Activated CD8-positive, alpha-beta memory T cell treated with anti-CD3 and anti-CD28 coated beads, Interleukin-2, amount 50 U/mL, for 48 hours (primary cell): ENCODE measurements at places on chromosomes 6 and 20.
A peak's percentile ranks its signal among the peaks of the same experiment; 100 is the strongest.

- DNase-seq = no peak
Observed at GRCh38 chr6:3484946-3485345, 28.1 kb upstream of the SLC22A23 start.

DNA sequence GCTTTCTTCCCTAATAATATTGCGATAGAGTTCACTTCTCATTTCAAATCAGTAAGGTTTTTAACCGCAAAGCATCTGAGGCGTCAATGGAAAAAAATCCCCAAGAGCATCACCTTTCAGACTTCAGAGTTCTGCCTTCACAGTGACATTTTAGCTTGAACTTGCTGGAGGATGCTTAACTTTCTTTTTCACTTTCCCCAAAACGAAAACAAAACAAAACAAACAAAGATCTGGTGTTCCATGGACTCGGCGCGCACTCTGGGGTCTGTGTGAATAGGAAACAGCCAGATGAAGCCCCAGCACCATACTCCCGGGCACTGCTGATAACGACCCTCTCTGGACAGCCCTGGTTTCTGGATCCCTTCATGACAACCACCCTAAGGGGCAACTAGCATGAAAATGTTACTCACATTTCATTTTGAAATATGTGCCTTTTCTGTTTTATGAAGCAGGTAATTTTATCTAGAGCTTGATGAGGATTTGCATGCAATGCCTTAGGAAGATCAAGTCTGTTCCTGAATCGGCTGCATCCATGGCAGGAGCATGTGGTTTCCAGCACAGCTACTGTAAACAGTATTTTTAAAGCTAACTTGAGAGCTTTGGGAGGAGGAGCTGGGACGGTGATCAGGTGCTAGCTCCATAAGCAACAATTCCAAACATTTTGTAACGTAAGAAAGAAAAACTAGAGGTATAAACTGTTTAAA is 44.5 kb downstream of the RAMACL start:
- peak; percentile 43 for DNase-seq

DNA sequence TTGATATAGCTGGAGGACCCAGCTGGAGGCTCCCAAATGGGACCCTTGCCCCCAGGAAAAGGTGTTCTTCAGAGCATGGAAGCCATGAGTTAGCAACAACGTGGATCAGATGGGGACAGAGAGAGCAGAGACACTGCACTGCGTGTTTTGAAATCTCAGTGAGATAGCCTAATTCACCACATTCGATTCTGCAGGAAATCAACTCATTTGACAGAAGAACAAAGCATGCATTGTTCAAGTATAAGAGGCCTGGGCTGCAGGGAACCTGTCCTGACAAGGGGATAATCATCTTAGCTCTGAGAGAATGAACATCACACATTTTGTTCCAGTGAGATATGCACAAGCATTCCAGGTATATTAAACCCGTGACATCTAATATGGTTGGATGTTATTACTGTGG is 450.2 kb downstream of the CDH26 start:
- DNase-seq = no peak

DNA sequence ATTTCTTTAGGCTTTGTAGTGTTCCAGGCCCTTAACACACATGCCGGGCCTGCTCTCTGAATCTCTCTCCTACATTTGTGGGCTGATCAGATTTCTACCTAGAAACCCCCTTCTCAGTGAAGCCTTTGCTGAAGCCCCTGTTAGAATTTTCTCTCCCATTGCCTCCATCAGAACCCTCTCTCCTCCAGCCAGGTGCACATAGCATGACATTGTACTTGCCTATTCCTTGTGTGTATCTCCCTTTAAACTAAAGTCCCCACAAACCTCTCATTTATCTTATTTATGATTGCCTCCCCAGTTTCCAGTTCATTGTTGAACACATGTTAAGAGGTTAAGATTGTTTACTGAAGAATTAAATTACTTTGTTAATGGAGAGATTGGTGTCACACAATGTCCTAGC is 325.5 kb upstream of the CITED2 start:
- no peak for DNase-seq

- no peak for DNase-seq
Observed at GRCh38 chr20:51513545-51513944, 29.0 kb downstream of the NFATC2 start.

DNA sequence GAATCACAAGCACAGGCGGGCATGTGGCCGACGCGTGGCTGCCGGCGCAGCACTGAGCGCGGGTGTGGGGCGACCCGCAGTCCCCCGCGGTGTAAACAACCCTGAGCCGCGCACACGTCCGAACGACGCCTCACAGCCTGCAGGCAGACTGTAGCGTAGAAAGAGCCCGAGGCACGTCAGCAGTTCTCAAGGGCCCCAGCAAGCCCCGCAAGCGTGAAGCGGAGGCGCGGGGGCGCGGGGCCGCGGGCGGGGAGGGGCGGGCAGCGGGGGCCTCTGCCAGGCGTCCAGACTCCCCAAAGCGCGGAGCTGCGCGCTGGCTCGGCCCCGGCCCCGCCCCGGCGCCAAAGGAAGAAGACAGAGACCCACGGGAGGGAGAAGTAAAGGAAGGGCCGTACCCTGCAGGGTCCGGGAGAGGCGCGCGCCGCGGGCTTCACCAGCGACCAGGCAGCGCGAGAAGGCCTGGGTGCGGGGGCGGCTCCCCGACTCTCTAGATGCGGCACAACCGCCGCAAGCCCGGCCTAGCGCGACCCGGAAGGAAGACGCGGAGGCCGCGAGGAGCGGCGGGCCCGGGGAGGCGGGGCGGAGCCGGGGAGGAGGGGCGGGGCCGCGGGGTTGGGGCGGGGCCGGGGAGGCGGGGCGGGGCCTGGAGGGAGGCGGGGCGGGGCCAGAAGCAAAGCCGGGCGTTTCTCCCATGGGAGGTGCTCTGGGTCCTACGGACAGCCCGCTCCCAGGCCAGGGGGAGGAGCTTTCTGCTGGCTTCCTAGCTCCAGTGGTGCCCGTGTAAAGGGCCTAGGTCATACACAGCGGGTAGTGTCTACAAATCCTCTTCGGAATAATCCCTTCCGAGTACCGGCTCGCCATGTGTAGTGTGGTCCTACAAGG is at the start of gene FBXL4:
TSS of gene FBXL4 (minus strand) at position 536 of the 882 bp plus-strand sequence. CDS start 20,958 bp downstream, outside the sequence.
- DNase-seq = peak; percentile 90

- DNase-seq = peak; percentile 76
Observed at GRCh38 chr20:57399587-57400155, 8.5 kb downstream of the RBM38 start.

DNA sequence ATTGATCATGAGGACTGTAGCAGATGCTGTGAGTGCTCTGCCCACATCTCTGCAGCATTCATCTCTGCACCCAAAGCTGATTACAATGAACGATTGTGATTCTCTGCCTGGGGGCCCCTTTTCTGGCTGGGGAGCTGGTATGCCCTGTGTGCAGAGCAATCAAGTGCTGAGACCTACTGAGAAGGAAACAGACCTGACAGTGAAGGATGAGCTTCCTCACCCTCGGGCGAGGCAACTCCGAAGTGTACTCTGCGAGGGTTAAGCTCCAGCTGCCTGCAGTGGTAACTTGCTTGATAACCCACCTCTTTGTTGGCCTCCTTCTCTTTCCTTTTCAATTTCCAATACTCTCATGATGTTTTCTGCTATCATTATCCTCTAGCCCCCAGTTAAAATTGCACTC is 289.7 kb upstream of the RNF24 start:
- DNase-seq = no peak

GRCh38 chr6:168576388-168576787 is 135.4 kb downstream of the SMOC2 start:
- DNase-seq = no peak

DNA sequence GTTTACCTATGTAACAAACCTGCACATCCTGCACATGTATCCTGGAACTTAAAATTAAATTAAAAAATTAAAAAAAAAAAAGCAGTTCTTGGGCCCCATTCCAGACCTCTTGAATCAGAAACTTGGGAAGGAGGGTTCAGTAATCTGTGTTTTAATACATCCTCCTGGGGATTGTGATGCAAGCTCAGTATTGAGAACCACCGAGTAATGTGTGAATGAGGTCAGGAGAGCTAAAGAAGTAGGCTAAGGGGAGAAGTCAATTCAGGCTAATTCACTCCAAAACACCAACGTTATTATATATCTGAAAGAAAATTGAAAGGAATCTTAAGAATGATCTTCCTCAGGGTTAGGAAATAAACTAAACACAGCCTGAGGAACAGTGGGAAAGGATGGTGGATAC is 120.4 kb downstream of the RNF144B start:
- no peak for DNase-seq

DNA sequence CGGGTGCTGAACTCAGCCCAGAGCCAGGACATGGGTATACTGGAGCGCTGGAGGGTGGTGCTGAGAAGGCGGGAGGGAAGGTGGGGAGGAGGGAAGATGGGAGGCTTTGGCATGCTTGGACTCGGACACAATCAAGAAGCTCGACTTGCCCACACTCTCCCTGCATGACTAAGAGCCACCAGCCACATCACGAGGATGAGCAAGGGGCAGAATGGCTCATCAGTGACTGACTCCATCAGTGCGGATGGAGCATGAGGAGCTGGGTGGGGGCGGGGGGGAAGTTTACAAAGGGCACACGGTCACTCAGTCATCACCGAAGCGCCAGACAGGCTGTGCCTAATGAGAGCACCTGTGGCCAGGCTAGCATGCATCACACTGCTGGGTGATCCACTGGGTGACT is 222.8 kb downstream of the KIF16B start:
- no peak for DNase-seq

DNA sequence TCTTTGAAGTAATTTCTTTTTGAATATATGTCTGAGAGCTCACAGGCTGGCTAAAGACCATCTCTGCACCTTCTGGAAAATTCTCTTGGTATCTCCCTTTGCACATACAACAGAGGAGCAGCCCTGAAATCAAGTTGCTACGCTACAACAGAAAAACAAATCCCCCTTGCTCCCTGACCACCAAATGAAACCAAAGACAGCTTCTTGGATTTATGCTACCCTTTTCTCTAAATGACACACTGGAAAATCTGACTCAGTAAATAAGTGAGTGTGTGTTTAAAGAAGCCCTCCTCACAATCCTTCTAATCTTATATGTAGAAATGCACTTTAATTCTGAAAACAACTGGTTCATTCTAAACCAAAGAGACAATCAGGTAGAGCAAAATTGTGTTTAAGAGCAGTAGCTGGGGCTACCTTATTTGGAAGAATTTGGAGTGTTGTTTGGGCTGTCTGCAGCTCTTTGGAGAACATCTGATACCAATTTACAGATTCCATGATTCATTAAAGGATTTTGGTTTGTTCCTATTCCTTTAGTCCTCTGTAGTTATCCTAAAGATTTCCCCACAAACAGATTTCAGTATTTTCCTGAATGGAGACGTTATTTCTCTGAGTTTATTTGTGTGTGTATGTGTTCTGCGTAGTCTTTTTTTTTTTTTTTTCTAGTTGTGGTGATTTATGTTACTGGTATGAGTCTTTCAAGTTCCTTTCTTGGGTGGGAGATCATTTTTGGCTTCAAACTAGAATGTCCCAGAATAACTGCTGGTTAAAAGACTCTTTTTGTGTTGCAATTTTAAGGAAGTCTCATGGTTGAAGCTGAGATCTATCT is 36.4 kb upstream of the UTRN start:
- no peak for DNase-seq

- DNase-seq = peak; percentile 20
Observed at GRCh38 chr6:166765234-166765541, 138.1 kb upstream of the RPS6KA2 start.

GRCh38 chr20:63164484-63165355 is 51.2 kb downstream of the YTHDF1 start:
- DNase-seq = no peak

GRCh38 chr6:52598123-52598823 is 21.4 kb upstream of the TRAM2 start:
- peak; percentile 62 for DNase-seq

DNA sequence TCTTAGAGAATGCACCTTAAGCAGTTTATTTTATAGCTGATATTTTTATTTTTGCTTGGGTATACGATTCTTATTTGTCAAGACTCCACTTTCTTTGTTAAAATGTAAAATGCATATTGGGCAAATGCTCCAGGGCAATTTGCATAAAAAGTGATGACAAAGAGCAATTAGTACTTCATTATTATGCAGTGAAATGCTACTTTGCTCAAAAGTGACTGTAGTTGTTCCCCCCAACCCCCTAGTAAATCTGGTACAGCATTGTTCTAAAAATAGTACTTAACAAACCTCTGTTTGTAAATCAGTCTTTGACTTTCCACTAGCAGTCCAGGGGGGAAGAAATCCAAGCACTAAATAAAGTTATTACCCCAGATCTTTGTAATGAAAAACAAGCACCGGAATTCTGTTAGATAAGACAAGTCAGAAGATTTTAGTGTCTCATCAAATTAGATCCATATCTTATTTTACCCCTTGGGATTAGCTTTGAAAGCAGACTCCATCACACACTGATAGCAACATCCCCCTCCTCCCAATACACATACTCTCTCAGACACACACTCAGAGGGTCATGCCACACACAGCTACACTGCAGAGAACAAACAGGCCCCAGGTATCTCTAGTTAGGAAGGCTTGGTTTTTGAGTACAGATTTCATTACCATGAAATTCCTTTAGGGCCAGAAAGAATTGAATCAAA is 32.9 kb upstream of the BACH2 start:
- DNase-seq = no peak

DNA sequence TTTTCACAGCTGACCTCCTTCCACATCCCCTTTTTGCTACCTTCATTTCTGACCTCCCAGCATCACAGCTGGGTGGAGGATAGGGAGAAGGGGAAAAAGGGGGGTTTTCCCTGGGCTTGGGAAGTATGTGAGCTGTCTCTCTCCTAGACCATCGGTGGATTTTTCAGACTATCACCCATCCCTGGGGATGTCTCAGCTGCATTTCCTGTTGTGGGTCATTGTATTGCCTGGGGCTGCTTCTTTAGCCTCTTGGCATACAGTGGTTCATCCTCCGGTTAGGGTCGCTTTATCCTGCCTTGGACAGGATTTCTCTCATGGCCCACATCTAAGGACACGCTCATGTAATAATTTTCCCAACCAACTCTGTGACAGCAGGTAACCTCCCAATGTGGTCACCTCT is 142.5 kb upstream of the ARG1 start:
- no peak for DNase-seq

DNA sequence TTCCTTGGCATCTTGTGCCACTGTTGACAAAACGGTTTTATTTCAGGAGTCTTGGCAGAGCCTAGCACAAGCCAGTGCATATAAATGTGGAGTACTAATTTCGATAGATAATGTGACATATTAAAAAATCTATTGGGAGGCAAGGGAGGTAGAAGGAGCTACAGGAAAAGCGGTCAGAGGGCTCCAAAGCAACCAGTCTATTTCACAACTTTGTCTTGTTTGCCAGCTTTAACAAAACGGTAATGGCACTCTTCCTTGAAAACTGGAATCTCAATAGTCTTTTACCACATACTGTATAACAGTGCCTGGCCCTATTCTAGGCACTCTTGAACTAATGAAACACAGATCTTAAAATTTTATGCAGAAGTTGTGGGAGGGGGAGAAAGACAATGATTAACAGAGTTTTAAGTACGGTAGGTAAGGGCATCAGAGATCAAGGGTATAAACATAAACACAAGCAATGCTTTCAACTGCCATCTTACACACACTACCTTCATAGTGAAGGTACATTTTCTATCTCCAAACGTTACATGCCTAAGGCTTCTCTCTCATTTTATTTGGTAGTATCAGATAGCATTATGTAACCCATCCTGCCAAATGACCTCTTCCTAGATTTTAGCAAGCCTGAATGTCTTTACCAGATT is 33.5 kb upstream of the SYNCRIP start:
- DNase-seq = no peak
